ENCODE measurements at places on chromosomes 11 and 22. TPM values are rescaled to one million over a fixed set of nuclear protein-coding genes. Genes with fewer than 3 reads are reported as not detected.

The TRIM48 gene
- not detected for total RNA-seq

The TRIM51 gene
- total RNA-seq = not detected

The CASP5 gene
- not detected for total RNA-seq

The SLC43A1 gene
- 8.9 TPM for total RNA-seq

The PKDREJ gene
- 0.23 TPM for total RNA-seq

The DGAT2 gene
- total RNA-seq = 24.4 TPM

The DENND6B gene
- 3.0 TPM for total RNA-seq

The CLMP gene
- total RNA-seq = 10.3 TPM

The NLRP14 gene
- total RNA-seq = not detected

The CENPM gene
- total RNA-seq = not detected

The APOL5 gene
- not detected for total RNA-seq

The MMP11 gene
- 12.9 TPM for total RNA-seq

The JHY gene
- total RNA-seq = 2.2 TPM

The TRIM22 gene
- 12.1 TPM for total RNA-seq

The THRSP gene
- total RNA-seq = 1.3 TPM

The PNPLA5 gene
- not detected for total RNA-seq

The SCN4B gene
- total RNA-seq = 13.4 TPM

The APOBEC3H gene
- not detected for total RNA-seq

The OR6A2 gene
- not detected for total RNA-seq

The PHETA2 gene
- 3.8 TPM for total RNA-seq

The KRTAP5-10 gene
- not detected for total RNA-seq

The POLD4 gene
- total RNA-seq = 70.2 TPM

The KLHDC7B gene
- not detected for total RNA-seq

The TCP11L1 gene
- total RNA-seq = 6.1 TPM

The DSCAML1 gene
- 0.39 TPM for total RNA-seq

The OR52E6 gene
- total RNA-seq = not detected

The MIF gene
- total RNA-seq = 168 TPM

The ZNF202 gene
- total RNA-seq = 4.1 TPM

The SMIM35 gene
- not detected for total RNA-seq

The ST14 gene
- 1.2 TPM for total RNA-seq

The GAB4 gene
- total RNA-seq = not detected

The APOA4 gene
- total RNA-seq = not detected

The OR8D1 gene
- not detected for total RNA-seq

The APOL4 gene
- total RNA-seq = 13.0 TPM

The CDC42BPG gene
- total RNA-seq = 0.26 TPM

The GSTT2B gene
- 10.5 TPM for total RNA-seq

The SYNGR1 gene
- total RNA-seq = 31.5 TPM

The CDC42EP2 gene
- 9.7 TPM for total RNA-seq

The MOV10L1 gene
- not detected for total RNA-seq

The PHLDA2 gene
- 0.44 TPM for total RNA-seq

The KCNJ11 gene
- 11.8 TPM for total RNA-seq

The OR5A1 gene
- not detected for total RNA-seq

The MMP13 gene
- total RNA-seq = not detected

The PRR33 gene
- 3.8 TPM for total RNA-seq

The OR2D2 gene
- not detected for total RNA-seq

The MUC5AC gene
- total RNA-seq = not detected

The TRPM5 gene
- not detected for total RNA-seq

The NAV2 gene
- 11.3 TPM for total RNA-seq

The FAM227A gene
- total RNA-seq = 0.85 TPM

The GUCY1A2 gene
- 17.3 TPM for total RNA-seq

Measured in heart right ventricle (tissue), 16 donors.